ENCODE measurements at places on chromosomes 5 and 9. TPM values are rescaled to one million over a fixed set of nuclear protein-coding genes. Genes with fewer than 3 reads are reported as not detected.

GRCh38 chr5:106174903-106175302 is 1495.8 kb downstream of the EFNA5 start:
- DNase-seq: no peak

FNIP1 gene
- total RNA-seq: 36.9 TPM

DNA sequence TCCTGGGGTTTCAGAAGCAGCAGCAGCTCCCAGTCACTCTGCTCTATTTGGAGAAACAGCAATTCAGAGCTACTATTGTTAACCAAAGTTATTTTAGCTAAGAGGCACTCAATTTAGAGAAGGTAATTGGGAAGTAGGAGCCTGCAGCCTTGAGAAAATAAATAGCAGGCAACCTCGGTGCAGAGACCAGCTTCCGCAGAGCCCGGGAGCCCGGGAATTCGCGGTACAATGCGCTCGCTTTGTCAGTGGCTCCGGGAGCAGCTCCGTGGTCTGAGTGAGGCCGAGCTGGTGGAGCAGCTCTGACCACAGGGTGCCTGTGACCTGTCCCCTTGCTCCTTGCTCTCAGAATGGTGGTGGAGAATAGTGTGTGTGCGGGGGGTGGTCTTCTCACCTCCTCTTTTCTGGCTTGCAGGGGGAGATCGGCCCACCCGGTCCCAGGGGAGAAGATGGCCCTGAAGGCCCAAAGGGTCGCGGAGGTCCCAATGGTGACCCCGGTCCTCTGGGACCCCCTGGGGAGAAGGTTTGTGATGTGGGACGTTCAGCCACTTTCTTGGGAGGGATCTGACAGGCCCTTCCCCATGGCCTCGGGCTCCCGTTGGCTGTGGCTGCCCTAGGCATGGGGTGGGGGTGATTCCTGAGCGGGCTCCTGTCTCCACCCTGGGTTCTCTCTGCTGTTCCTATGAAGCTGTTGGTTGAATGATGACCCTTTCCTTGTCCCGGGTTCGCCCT is 95.9 kb upstream of the FCN2 start:
- DNase-seq: no peak

ADGRD2 gene
- not detected for total RNA-seq

DNA sequence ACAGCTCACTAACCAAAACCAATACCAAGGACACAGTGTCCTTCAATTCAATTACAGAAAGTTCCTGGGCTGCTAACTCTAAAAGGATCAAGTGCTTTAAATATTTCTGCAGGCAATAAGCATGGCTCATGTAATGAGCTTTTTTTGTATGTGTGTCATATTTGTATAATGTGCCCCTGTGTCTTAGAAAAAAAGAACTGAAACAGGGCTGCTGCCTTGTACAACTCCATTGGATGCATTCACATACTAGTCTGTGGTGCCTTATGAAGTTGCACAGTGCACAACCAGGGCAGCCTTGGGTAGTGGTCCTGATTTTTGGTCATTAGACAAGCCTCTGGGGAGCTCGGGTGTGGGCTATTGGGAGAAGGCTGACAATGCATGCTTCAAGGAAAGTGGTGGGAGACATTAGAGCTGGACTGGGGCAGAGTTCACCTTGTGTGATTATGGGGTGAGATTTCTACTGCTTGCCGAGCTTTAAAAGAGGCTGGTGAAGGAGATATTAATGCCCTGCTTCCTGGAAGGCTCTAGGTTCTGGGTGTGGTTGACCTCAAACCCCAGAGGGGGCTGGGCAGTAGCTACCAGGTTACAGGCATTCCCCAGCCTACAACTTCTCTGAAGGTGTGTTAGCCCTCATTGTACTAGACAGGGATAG is 3.6 kb upstream of the CPEB4 start:
- DNase-seq: peak; percentile 66

DNA sequence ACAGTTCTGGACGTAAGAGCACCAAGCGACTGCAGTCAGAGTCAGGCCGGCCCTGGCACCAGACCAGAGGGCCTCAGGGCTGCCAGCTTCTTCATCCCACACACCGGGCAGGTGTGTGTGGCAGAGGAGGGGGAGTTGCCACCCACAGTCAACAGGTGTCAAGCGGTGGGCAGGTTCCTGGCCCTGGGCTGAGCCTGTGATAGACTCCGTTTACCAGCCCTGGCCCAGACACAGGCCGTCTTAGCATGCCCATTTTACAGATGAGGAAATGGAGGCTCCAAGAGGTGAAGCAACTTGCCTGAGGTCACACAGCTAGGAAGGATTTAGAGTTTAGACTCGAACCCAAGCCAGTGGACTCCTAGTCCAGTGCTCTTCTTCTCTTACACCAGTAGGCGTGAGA is 71.8 kb downstream of the HMCN2 start:
- no peak for DNase-seq

PCDHB13 gene
- 0.13 TPM for total RNA-seq
